Uterus (tissue), 4 donors: ENCODE measurements at places on chromosomes 16 and 17. TPM values are rescaled to one million over a fixed set of nuclear protein-coding genes. Genes with fewer than 3 reads are reported as not detected.

The KRT31 gene
- total RNA-seq: not detected

GRCh38 chr16:10494343-10495030 lies 85.9 kb downstream of the EMP2 start:
- no peak overlapping the region for H3K27ac ChIP-seq
- no peaks in the 10 kb centered on the region for H3K27me3 ChIP-seq
- no peaks in the 10 kb centered on the region for H3K36me3 ChIP-seq
- no peaks in the 10 kb centered on the region for H3K4me1 ChIP-seq
- H3K4me3 ChIP-seq: no peak overlapping the region

DNA sequence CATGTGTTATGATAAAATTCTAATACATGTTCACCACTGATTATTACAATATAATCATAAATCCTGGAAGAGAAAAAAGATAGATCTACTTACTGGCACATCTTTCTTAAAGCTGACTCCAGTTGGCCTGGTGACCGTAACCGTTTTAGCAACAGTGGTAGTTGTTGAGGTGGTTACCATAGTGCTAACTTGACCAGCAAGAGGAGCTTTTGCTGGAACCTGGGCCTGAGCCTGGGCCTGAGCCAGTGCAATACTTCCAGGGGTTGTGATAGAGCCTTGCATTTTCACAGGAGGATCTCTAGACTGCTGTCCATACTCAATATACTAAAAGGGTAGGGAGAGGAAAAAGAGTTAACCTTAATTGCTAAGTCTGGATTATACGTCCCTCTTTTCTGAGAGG lies 36.2 kb downstream of the SETD6 start:
- no peaks in the 10 kb centered on the region for H3K4me1 ChIP-seq
- no peaks in the 10 kb centered on the region for H3K36me3 ChIP-seq
- H3K27ac ChIP-seq: no peak overlapping the region
- DNase-seq: no peak

The MAP3K14 gene
- total RNA-seq: 5.5 TPM

The KRT24 gene
- not detected for total RNA-seq

DNA sequence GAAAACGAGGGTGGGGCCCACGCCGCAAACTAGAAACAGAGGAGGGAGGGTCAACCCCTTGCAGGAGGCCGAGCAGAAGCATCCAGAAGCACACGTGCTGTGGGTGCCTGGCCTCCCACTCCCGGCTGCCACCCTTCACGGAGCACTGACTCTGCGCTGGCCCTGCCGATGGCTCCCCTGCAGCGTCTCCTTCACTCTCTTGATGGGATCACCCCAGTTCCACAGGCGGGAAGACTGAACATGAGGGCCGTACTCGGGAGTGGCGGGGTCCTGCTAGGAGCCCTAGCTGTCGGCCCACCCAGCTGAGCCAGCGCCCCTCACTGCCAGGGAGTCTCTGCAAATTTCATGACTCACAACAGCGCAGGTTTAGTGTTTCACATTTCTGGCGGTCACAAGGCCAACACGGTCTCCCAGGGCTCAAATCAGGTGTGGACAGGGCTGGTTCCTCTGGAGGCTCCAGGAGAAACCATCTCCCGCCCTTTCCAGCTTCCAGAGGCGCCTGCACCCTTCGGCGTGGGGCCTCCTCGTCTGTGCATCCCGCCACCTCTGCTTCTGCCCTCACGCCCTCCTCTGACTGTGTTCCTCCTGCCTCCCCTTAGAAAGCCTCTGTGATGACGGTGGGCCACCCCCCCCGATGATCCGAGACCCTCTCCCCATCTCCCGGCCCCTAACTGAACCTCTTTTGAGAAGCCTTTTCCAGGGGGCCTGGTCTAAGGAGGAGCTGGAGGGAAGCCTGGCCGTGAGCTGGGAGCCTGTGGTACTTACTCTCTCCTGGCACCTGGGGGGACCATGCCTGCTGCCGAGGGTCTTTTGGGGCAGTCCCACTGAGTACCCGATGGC lies 2.0 kb downstream of the PTX4 start:
- no peak overlapping the region for H3K27ac ChIP-seq
- no peak for DNase-seq
- no peaks in the 10 kb centered on the region for H3K4me1 ChIP-seq
- no peaks in the 10 kb centered on the region for H3K27me3 ChIP-seq

DNA sequence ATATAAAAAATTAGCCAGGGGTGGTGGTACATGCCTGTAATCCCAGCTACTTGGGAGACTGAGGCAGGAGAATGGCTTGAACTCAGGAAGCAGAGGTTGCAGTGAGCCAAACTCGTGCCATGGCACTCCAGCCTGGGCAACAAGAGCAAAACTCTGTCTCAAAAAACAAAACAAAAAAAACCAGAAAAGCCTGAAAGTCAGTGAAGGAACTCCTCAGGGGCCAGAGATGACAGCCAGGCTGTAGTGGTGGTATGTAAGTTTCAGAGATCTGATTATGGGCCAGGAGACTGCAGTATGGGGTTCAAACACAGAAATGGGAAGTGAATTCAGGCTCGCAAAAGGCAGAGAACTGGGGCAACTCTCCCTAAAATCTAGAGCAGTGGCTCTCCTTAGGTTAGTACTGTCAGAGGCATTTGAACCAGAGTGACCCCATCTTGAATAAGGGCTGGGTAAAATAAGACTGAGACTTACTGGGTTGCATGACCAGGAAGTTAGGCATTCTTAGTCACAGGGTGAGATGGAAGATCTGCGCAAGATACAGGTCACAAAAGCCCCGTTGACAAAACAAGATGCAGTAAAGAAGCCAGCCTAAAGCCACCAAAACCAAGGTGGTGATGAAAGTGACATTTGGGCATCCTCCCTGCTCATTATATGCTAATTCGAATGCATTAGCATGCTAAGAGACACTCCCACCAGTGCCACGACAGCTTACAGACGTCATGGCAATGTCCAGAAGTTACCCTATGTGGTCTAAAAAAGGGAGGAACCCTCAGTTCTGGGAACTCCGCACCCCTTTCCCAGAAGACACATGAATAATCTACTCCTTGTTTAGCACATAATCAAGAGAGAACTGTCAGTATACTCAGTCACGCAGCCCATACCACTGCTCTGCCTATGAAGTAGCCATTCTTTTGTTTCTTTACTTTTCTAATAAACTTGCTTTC lies 120.2 kb upstream of the XYLT1 start:
- DNase-seq: no peak
- H3K4me1 ChIP-seq: no peaks in the 10 kb centered on the region
- no peaks in the 10 kb centered on the region for H3K27me3 ChIP-seq
- H3K27ac ChIP-seq: no peak overlapping the region
- H3K36me3 ChIP-seq: no peaks in the 10 kb centered on the region

The CCL17 gene
- not detected for total RNA-seq

GRCh38 chr17:74920642-74921025 lies 2.4 kb downstream of the USH1G start:
- H3K27me3 ChIP-seq: no peaks in the 10 kb centered on the region
- H3K4me3 ChIP-seq: no peak overlapping the region
- no peaks in the 10 kb centered on the region for H3K4me1 ChIP-seq

The TP53TG3 gene
- not detected for total RNA-seq

The ZFPM1 gene
- 6.9 TPM for total RNA-seq

The PRSS22 gene
- not detected for total RNA-seq

- H3K4me3 ChIP-seq: peak overlapping the region; percentile 97
- DNase-seq: peak; percentile 31
- no peaks in the 10 kb centered on the region for H3K36me3 ChIP-seq
- peak overlapping the region; percentile 95 for H3K27ac ChIP-seq
- H3K27me3 ChIP-seq: no peaks in the 10 kb centered on the region
- no peaks in the 10 kb centered on the region for H3K4me1 ChIP-seq
Measured at GRCh38 chr16:77191259-77191969, 424 bp downstream of the MON1B start.
